ENCODE measurements at places on chromosomes 6 and 20. TPM values are rescaled to one million over a fixed set of nuclear protein-coding genes. Genes with fewer than 3 reads are reported as not detected.
A peak's percentile ranks its signal among the peaks of the same experiment; 100 is the strongest.

DNA sequence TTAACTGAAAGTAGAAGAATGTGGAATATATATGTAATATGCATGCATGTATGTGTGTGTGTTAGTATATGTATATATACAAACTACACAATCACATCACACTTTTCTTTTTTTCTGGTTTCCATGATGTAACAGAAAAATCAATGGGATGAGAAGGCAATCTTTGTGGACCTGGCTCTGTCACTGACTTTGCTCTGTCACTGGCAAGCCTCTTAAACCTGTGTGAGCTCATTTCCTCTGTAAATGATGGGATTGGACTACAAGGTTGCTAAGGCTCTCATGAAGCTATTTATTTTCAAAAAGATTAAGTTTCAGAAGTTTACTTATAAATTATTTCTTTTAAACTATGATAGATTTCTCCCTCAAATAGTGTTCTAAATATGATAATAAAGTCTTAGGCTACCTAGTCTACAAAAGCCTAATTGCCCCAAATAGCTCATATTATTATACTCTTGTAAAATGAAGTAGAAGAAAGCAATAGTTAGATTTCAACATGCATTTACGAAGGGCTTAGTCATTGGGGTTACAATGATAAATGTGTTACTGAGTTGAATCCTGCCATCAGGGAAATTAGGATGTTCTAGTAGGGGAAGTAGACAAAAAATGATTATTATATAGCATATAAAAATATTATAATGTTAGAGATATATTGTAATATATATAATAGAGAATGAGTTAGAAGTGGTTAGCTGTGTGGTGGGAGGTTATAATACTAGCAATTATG is 129.3 kb downstream of the AFG1L start:
- no peak for DNase-seq

DNA sequence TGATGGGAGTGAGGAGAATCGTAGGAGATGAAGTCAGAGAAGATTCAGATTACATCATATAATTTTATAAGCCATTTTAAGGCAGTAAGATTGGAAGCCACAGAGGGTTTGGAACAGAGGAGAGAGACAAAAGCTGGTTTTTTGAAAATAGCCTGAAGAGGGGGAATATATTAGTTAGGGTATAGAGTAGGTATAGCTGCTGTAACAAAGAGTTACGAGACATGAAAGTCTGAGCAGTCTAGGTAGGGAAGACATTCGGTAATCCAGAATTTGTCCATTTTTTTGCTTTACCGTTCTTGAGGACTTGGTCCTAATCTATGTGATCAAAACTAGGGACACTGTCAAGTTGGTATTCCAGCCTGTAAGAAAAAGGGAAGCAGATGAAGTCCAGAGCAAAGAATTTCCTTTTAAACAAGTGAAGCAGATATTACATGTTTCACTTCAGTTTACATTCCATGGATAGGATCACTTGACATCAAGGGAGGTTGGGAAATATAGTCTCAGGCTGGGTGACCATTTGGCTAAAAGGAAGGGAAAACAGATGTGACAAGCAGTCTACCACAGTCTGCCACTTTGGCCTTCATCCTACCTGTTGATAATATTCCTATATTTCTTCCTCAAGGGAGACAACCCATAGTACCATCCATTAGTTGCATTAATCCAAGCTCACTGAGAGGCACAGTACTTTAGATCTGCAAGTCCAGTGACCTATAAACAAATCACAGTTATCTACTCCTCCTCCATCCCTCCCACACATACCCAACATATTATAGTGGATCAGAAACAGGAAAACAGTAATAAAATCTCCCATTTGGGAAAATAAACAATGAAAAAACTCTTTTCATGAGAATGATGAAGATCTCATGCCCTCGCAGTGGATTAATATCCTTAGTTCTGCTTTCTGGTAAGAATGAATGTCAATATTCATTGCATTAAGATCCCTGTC is 10.2 kb downstream of the FAM135A start:
- no peak for DNase-seq

- DNase-seq: peak; percentile 67
These were observed 130.4 kb upstream of the RPS6KA2 start for GRCh38 chr6:166757232-166758135.

Gene SAMHD1
- 57.0 TPM for total RNA-seq

- DNase-seq: peak; percentile 42
These were observed 58.5 kb upstream of the CEP85L start for GRCh38 chr6:118709859-118710350.

Gene HDDC2
- 43.6 TPM for total RNA-seq
